ENCODE measurements at places on chromosomes 4 and X. TPM values are rescaled to one million over a fixed set of nuclear protein-coding genes. Genes with fewer than 3 reads are reported as not detected.

- no peak for DNase-seq
These were observed 248.4 kb upstream of the NDST4 start for GRCh38 chr4:115361781-115362180.

DNA sequence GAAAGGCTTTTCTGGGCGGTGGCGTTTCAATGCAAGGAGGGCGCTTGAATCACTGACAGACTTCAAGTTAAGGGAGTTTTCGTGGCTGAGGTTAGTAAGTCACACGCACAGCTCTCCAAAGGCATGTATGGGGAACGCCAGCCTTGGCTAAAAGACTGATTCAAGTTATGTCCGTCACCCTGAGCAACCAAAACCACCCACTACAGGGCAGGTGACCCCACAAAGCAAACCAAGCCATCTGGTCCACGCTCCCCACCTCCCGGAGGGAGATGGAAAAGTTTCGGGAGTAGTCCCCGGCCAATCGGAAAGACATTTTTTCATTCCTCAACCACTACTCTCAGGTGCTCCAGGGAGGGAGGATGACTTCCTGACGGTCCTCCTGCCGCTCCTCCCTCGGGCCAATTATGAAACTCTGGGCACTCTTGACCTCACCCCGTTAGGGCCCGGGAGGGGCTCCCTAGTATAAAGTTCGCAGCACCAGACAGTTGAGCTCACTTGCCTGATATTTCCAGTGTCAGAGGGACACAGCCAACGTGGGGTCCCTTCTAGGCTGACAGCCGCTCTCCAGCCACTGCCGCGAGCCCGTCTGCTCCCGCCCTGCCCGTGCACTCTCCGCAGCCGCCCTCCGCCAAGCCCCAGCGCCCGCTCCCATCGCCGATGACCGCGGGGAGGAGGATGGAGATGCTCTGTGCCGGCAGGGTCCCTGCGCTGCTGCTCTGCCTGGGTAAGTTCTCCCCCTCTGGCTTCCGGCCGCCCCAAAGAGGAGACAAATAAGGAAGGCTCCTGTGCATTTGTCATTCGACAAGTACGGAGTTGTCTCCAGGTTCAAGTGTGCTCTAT, at the start of gene EREG:
TSS of gene EREG (plus strand) at position 494 of the 840 bp plus-strand sequence. CDS start at position 658, 164 bp downstream.
- no peak for DNase-seq

DNA sequence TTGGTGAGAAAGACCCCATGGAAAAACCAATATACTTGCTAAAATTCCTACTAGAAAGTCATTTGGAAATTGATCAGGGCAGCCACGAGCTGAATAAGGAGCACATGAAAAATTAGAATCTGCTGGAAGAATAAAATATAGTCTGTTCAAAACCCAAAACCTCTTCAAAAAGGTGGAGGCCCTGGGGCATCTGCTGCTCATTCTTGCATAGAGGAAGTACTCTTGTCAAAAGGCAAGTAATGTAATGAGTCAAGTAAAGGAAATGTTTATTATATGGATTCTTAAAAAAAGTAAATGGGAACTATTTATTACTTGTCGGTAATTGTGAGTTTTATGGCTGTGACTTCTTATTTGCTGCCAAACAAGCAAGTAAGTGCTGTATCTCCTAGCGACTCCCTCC, 109.5 kb downstream of the GK start:
- no peak for DNase-seq

DNA sequence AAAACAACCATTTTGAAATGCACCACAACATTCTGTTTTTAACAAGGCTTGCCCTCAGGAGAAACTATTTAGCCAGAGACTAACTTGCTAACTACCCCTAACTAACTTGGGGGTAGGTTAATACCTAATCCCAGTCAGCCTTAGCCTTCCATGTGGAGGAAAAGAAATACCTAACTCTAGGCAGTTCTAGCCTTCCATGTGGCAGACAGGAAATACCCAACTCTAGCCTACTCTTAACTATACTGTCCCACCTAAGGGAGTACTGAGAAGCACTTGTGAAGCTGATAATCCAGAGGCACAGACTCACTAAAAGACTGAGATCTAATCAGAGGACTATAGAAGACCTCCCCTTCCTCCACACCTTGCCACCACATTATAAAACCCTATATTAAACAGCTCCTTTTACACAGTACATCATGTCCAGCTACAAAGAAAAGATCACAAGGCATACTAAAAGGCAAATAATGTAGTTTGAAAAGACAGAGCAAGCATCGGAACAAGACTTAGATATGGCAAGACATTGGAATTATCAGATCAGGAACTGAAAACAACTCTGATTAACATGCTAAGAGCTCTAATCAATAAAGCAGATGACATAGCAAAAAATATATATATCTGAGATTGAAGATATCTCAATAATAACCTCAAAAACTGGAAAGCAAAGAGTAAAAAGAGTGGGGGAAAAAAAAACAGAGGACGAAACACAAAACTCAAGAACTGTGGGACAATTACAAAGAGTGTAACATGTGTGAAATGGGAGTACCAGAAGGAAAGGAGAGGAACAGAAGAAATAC, 52.2 kb downstream of the FRYL start:
- DNase-seq: no peak

- no peak for DNase-seq
These were observed 2.3 kb upstream of the MSX1 start for GRCh38 chr4:4857001-4857808.

- DNase-seq: no peak
These were observed 2135.9 kb downstream of the ARAP2 start for GRCh38 chr4:34108391-34108790.

DNA sequence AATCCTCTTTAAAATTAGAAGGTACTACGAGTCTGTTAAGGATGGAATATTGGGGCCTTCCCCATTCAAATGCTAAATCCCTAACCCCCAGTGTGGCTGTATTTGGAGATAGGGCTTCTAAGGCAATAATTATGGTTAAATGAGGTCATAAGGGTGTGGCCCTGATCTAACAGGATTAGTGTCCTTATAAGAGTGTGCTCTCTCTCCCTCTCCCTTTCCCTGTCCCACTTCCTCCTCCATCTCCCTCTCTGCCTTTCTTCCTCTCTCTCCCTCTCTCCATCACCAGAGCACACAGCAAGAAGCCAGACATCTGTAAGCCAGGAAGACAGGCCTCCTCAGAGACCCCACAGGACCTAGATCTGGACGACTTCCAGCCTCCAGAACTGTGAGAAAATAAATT, 116.9 kb downstream of the COL25A1 start:
- no peak for DNase-seq

DNA sequence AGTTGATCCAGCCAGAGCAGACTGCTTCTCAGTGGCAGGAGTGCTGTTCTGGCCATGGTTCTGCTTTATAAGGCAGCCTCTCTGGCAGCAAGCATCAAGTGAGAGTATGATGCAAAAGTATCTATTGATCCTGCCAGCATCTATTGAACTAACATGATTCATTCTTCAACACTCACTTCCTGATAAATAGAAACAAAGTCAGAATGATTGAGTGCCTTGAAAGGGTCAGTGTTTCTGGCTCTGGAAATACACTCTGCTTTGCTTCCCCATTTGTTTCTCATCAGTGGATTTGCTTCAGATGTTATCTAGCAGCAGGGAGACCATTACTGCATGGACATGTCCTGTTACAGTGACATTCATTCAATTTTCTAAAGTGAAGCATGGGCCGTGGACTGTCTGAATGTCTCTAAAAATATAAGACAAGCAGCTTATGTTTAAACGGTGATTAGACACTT, 66.2 kb upstream of the FRAS1 start:
- DNase-seq: no peak

DNA sequence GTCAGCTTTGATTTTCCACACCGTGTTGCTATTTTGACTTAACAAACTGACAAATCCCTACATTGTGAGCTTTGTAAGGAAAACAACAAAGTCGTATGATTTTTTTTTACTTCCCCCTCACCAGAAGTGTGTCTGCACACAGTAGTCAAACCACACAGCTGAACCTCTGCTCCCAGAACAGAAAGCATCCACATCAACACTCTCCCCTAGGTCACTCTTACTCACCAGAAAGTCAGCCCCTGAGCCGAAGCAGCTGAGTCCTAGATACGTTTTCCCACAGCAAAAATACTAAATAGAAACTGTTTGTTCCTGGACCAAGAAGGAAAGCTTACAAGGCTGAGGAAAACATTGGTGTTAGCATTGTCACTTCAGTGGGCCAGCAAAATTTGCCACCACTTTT, 305.7 kb downstream of the DHX15 start:
- DNase-seq: no peak

FGFBP1 gene
- 61.9 TPM for total RNA-seq

- DNase-seq: no peak
These were observed 20.1 kb downstream of the ZNF185 start for GRCh38 chrX:152917656-152918579.

DNA sequence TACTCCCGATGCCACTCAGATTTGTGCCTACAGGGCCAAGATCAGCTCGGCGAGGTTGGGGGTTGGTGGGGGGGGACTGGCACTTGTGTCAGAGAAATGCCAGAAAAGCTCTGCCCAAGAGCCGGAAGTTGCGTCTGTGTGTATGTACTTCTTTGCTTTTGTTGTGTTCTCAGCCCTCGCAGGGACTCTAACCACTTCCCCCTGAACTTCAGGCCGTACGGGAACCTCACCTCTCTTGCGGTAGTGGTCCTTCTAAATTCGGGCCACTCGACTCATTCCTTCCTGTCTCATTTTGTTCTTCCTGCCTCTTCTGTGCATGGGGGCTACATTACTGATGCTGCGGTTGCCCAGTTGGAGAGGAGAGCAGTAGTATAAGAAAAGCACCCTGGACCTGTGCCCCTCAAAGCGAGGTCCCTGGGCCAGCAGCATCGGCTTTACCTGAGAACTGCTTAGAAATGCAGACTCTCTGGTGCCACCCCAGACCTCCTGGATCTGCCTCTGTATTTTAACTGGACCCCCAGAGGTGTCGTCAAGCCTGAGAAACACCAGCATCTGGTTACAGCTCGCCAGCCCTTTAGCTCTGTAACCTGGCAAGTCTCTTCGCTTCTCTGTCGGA, 146.3 kb upstream of the RPS6KA3 start:
- no peak for DNase-seq

DSPP gene
- total RNA-seq: not detected

DNA sequence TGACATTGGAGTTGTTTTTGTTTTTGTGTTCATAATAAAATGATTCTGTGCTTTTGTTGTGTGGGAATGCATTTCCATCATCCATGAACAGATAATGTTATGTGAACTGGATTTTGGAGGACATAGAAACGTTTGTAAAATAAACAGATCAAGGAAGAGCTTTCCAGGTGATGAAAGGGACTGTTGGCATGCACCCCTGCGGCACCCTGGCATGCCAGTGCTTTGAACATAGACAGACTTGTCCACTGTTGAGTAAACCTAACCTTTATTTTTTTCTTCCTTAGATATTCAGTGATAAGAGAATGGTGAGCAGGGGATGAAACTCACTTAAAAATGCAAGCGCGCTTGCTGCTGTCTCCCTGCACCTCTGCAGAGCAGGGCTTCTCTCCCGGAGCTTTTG, 59.8 kb downstream of the TRAPPC11 start:
- no peak for DNase-seq

- no peak for DNase-seq
These were observed 65.2 kb downstream of the GLRA2 start for GRCh38 chrX:14594521-14594920.

- no peak for DNase-seq
These were observed 138.8 kb upstream of the MSX1 start for GRCh38 chr4:4720646-4721045.

DNA sequence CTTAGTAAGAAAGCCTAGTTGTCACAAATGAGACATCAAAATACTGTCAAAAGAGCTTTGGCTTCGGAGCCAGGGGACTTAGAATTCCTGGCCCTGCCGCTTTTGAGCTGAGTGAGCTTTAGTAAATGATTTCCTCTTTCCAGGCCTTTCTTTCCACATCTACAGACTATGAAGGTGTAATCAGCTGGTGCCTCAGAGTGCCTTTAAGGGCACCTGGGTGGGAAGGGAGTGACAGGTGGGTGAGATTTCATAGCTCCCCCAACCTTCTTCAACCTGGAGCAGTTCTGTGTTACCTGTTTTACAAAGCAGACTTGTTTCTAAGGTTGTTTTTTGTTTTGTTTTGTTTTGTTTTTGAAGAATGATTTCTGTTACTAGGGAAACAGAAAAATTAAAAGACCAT, 154.7 kb upstream of the BOD1L1 start:
- DNase-seq: no peak

DNA sequence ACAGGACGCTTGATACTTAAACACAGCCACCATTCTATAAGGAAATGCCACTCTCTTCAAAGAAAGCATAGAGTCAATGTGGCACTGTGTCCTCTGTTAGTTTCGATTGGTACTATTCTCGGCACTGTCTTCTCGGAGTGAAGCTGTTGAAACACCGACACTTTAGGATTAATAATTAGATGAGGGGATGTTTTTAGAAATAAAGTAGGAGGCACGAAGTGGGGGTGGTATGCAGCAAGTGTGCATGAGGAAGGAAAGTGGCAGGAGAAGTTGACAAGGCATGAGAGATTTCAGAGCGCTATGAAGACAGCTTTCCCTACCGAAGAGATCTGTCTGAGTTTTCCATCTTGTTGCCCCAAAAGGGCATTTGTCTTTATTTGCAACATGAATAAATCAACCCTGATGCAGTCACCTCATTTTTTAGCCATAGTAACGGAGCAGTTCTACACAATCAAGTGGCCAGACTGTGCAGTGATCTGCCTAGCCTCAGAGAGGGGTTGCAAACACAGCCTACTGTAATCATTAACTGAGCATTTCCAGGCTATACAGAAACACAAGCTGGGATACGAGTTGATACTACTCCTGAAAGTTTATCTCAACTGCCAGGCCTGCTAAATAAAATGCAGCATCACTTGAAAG, 8.3 kb downstream of the GPRIN3 start:
- DNase-seq: no peak

GRCh38 chr4:8090744-8091301, 67.8 kb downstream of the ABLIM2 start:
- DNase-seq: no peak

GABRB1 gene
- total RNA-seq: not detected

CSN2 gene
- total RNA-seq: not detected
